ENCODE measurements at places on chromosomes 1 and 21.
A peak's percentile ranks its signal among the peaks of the same experiment; 100 is the strongest.

- H3K4me1 ChIP-seq: peaks cover 54% of the 10 kb centered on the region
- H3K27me3 ChIP-seq: no peaks in the 10 kb centered on the region
- DNase-seq: no peak
These were observed 203.9 kb downstream of the HIVEP3 start for GRCh38 chr1:41714638-41715389.

- DNase-seq: no peak
- H3K4me1 ChIP-seq: no peaks in the 10 kb centered on the region
- no peaks in the 10 kb centered on the region for H3K36me3 ChIP-seq
- H3K4me3 ChIP-seq: no peak overlapping the region
- no peak overlapping the region for H3K27ac ChIP-seq
- H3K27me3 ChIP-seq: no peaks in the 10 kb centered on the region
These were observed 89.0 kb downstream of the RERE start for GRCh38 chr1:8728464-8728863.

DNA sequence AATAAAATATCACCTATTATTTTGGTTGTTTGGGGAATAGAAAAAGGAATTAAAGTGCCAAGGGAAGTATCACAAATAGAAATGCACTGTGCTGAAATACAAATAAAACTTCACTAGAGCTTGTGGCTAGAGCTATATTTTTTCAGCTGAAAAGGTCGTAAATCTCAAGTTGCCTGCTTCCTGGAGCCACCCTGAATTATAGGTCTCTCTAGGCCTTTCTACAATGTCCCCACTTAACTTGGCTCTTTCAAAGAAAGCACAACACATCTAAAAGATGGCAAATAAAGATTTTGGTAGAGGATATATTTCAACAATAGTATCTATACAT lies 5.0 kb upstream of the RNF2 start:
- no peak overlapping the region for H3K4me3 ChIP-seq
- H3K36me3 ChIP-seq: no peaks in the 10 kb centered on the region
- H3K27ac ChIP-seq: no peak overlapping the region

GRCh38 chr1:167456926-167457325 lies 61.4 kb downstream of the CD247 start:
- H3K4me1 ChIP-seq: peaks cover 3% of the 10 kb centered on the region
- H3K27ac ChIP-seq: no peak overlapping the region
- H3K27me3 ChIP-seq: peaks cover 15% of the 10 kb centered on the region

- DNase-seq: no peak
- peaks cover 5% of the 10 kb centered on the region for H3K27me3 ChIP-seq
- no peaks in the 10 kb centered on the region for H3K4me1 ChIP-seq
These were observed 57.4 kb downstream of the ZNF648 start for GRCh38 chr1:182003953-182004586.

- H3K4me1 ChIP-seq: peaks cover 2% of the 10 kb centered on the region
- no peaks in the 10 kb centered on the region for H3K27me3 ChIP-seq
- peak overlapping the region; percentile 67 for H3K4me3 ChIP-seq
- H3K36me3 ChIP-seq: no peaks in the 10 kb centered on the region
- H3K27ac ChIP-seq: no peak overlapping the region
These were observed 107.5 kb downstream of the ZNF281 start for GRCh38 chr1:200302192-200302920.

GRCh38 chr1:170893655-170894297 lies 41.6 kb upstream of the MROH9 start:
- H3K4me3 ChIP-seq: peak overlapping the region; percentile 48
- no peak overlapping the region for H3K27ac ChIP-seq
- H3K27me3 ChIP-seq: no peaks in the 10 kb centered on the region
- no peaks in the 10 kb centered on the region for H3K4me1 ChIP-seq
- no peaks in the 10 kb centered on the region for H3K36me3 ChIP-seq

DNA sequence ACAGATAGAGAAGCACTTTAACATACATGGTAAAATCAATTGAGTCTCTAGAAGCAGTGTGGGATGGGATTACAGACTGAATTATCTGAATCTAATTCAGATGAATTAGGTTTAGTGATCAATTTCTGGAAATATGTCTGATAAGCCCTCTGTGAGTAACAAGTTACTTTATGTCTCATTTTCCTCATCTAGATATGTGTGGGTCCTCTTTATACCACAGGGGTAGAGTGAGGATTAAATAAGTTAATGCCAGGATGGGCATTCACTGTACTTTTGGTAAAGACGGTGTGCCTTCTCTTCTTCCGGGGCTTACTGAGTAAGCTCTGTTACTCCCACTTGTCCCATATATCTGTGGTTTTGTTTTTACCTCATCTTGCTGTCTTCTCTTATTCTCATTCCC lies 225.8 kb downstream of the RYR2 start:
- H3K4me1 ChIP-seq: no peaks in the 10 kb centered on the region
- H3K36me3 ChIP-seq: no peaks in the 10 kb centered on the region
- no peak for DNase-seq
- no peak overlapping the region for H3K27ac ChIP-seq
- no peaks in the 10 kb centered on the region for H3K27me3 ChIP-seq

GRCh38 chr1:11354893-11355553 lies 82.0 kb downstream of the UBIAD1 start:
- peaks cover 30% of the 10 kb centered on the region for H3K27me3 ChIP-seq
- H3K4me3 ChIP-seq: no peak overlapping the region
- no peaks in the 10 kb centered on the region for H3K4me1 ChIP-seq
- H3K36me3 ChIP-seq: no peaks in the 10 kb centered on the region
- no peak overlapping the region for H3K27ac ChIP-seq
- no peak for DNase-seq

GRCh38 chr1:219812491-219813203 lies 115.7 kb downstream of the SLC30A10 start:
- H3K27me3 ChIP-seq: peaks cover 22% of the 10 kb centered on the region
- H3K27ac ChIP-seq: no peak overlapping the region
- H3K36me3 ChIP-seq: no peaks in the 10 kb centered on the region
- H3K4me3 ChIP-seq: no peak overlapping the region
- no peaks in the 10 kb centered on the region for H3K4me1 ChIP-seq

GRCh38 chr1:181583598-181583997 lies 100.3 kb downstream of the CACNA1E start:
- DNase-seq: no peak
- H3K4me3 ChIP-seq: no peak overlapping the region
- no peaks in the 10 kb centered on the region for H3K36me3 ChIP-seq
- H3K4me1 ChIP-seq: no peaks in the 10 kb centered on the region

- no peaks in the 10 kb centered on the region for H3K36me3 ChIP-seq
- H3K4me1 ChIP-seq: no peaks in the 10 kb centered on the region
These were observed 121.4 kb downstream of the CCDC185 start for GRCh38 chr1:223514644-223515043.

DNA sequence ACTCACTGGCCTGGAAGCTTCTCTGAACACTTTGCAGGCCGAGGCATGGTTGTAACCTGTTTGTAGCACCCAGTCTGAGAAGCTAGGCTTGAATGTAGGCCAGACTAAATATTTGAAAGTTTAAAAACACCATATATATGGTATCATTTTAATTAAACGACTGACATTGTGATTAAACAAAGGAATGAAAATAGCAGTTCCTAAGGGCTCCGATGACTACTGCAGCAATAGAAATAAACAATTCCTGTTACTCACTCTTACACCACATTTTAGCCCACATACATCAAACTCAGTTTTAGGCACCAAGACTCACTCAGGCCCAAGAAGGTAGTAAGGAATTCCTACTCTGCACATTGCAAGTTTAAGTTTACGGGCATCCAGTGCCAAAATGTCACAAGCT lies 281.2 kb downstream of the AKT3 start:
- no peaks in the 10 kb centered on the region for H3K27me3 ChIP-seq
- H3K27ac ChIP-seq: no peak overlapping the region
- DNase-seq: peak; percentile 37
- H3K36me3 ChIP-seq: peaks cover 33% of the 10 kb centered on the region
- peaks cover 1% of the 10 kb centered on the region for H3K4me1 ChIP-seq
- no peak overlapping the region for H3K4me3 ChIP-seq

GRCh38 chr21:40765811-40766210 lies 81.1 kb downstream of the DSCAM start:
- H3K27ac ChIP-seq: no peak overlapping the region
- H3K4me3 ChIP-seq: no peak overlapping the region
- DNase-seq: no peak
- H3K36me3 ChIP-seq: no peaks in the 10 kb centered on the region

GRCh38 chr1:7149080-7149838 lies 364.0 kb downstream of the CAMTA1 start:
- H3K27me3 ChIP-seq: peaks cover 71% of the 10 kb centered on the region
- H3K4me1 ChIP-seq: peaks cover 13% of the 10 kb centered on the region
- H3K27ac ChIP-seq: no peak overlapping the region
- no peak overlapping the region for H3K4me3 ChIP-seq

- H3K36me3 ChIP-seq: peaks cover 2% of the 10 kb centered on the region
- H3K4me3 ChIP-seq: peak overlapping the region; percentile 82
- H3K27me3 ChIP-seq: peaks cover 16% of the 10 kb centered on the region
- peaks cover 30% of the 10 kb centered on the region for H3K4me1 ChIP-seq
These were observed 6.6 kb upstream of the PLEKHG5 start for GRCh38 chr1:6497867-6498575.

DNA sequence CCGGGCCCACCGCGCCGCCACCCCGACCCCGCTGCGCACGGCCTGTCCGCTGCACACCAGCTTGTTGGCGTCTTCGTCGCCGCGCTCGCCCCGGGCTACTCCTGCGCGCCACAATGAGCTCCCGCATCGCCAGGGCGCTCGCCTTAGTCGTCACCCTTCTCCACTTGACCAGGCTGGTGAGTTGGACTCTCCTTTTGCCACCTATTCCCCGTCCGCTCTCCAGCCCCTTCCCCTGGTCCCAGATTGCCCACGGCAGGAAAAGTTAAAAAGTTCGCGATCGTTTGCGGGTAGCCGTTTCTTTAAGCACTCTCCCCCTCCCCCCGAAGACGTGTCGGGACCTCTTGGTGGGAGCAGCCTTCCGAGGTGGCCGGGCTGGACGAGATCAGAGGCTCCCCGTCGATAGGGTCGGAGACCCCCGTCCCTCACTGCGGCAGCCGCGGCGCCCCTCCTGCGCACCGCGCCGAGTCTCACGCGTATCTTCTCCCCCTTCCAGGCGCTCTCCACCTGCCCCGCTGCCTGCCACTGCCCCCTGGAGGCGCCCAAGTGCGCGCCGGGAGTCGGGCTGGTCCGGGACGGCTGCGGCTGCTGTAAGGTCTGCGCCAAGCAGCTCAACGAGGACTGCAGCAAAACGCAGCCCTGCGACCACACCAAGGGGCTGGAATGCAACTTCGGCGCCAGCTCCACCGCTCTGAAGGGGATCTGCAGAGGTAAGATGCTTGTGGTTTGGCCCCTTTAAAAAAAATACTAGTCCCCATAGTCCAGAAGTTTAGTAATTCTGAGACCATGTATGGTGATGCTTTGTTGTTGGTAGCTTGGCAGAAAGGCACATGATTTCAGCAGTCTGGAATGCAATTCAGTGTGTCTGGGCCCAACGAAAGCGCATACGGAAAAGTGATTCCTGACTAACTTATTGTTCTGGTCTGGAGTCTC lies 576 bp downstream of the CCN1 start:
- peak overlapping the region; percentile 96 for H3K27ac ChIP-seq
- H3K4me3 ChIP-seq: peak overlapping the region; percentile 80
- no peaks in the 10 kb centered on the region for H3K27me3 ChIP-seq
- DNase-seq: peak; percentile 74
- peaks cover 12% of the 10 kb centered on the region for H3K36me3 ChIP-seq
- H3K4me1 ChIP-seq: peaks cover 5% of the 10 kb centered on the region

DNA sequence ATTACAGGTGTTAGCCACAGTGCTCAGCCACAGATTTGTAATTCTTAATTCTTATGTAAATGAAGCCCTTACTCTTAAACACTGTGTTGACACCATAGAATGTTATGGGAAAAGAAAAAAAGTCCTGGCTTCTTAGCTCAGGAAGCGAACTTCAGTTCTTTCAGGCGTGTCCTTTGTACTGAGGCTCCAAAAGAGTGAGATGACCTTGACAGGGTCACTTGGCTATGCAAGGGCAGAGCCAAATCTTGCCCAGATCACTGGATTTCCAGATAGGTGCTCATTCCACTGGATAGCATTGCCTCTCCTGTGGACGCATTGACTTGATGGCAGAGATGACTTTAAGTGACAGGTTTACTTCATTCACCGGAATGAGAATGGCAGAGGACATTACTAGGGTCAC lies 4.8 kb downstream of the NFYC start:
- no peaks in the 10 kb centered on the region for H3K27me3 ChIP-seq
- peaks cover 1% of the 10 kb centered on the region for H3K4me1 ChIP-seq
- no peak overlapping the region for H3K27ac ChIP-seq
- H3K36me3 ChIP-seq: no peaks in the 10 kb centered on the region

GRCh38 chr1:6785318-6785727 lies at the start of gene CAMTA1:
TSS of gene CAMTA1 (plus strand) at chr1:6785454. CDS start at chr1:6785531, 77 bp downstream.
- peaks cover 9% of the 10 kb centered on the region for H3K4me1 ChIP-seq
- peak within 1 kb of the TSS; percentile 68 for H3K27ac ChIP-seq
- H3K4me3 ChIP-seq: peak within 1 kb of the TSS; percentile 88
- no peak for DNase-seq
- no peaks in the 10 kb centered on the region for H3K27me3 ChIP-seq

GRCh38 chr1:147751346-147751745 lies 9.1 kb downstream of the GJA5 start:
- no peak for DNase-seq
- no peaks in the 10 kb centered on the region for H3K36me3 ChIP-seq
- H3K4me3 ChIP-seq: no peak overlapping the region
- H3K4me1 ChIP-seq: no peaks in the 10 kb centered on the region
- no peaks in the 10 kb centered on the region for H3K27me3 ChIP-seq
- no peak overlapping the region for H3K27ac ChIP-seq

- H3K4me1 ChIP-seq: peaks cover 29% of the 10 kb centered on the region
- no peaks in the 10 kb centered on the region for H3K36me3 ChIP-seq
- DNase-seq: no peak
- no peak overlapping the region for H3K27ac ChIP-seq
- peaks cover 60% of the 10 kb centered on the region for H3K27me3 ChIP-seq
- no peak overlapping the region for H3K4me3 ChIP-seq
These were observed 28.4 kb downstream of the DMBX1 start for GRCh38 chr1:46517932-46518498.

GRCh38 chr1:209040351-209040750 lies 543.2 kb upstream of the CAMK1G start:
- no peak overlapping the region for H3K4me3 ChIP-seq
- H3K27me3 ChIP-seq: no peaks in the 10 kb centered on the region
- DNase-seq: no peak
- H3K27ac ChIP-seq: peak overlapping the region; percentile 12
- H3K4me1 ChIP-seq: peaks cover 2% of the 10 kb centered on the region

- no peak overlapping the region for H3K4me3 ChIP-seq
- peaks cover 36% of the 10 kb centered on the region for H3K27me3 ChIP-seq
- H3K27ac ChIP-seq: no peak overlapping the region
These were observed 3.5 kb upstream of the LGR6 start for GRCh38 chr1:202189918-202190715.

- H3K4me3 ChIP-seq: no peak overlapping the region
- H3K27me3 ChIP-seq: peaks cover 18% of the 10 kb centered on the region
- H3K4me1 ChIP-seq: no peaks in the 10 kb centered on the region
- no peaks in the 10 kb centered on the region for H3K36me3 ChIP-seq
- no peak overlapping the region for H3K27ac ChIP-seq
These were observed 79.0 kb upstream of the NFASC start for GRCh38 chr1:204791453-204792353.
